EL (cell line): ENCODE measurements at places on chromosomes 13 and 19.

DNA sequence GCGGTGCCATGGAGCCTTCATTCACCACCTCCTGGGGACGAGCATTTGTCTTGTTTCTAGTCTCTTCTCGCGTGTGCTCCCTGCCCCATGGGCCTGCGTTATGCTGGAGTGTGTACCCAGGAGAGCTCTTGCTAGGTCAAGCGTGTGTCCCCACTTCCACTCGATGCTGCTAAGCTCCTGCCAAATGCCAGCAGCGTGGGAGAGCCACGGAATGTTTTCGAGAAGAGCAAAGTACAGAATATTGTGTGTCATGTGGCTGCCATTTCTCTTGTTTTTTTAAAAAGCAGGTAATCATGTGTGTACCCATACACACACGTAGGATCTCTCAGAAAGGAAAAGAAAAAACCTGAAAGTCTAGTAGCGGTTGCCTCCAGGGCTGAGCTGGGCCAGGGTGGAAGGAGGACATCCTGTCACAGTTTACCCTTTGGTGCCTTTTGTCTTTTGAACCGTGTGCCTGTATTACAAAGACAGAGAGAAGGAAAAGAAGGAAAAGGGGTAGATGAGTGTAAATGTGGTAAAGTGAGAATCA lies 28.6 kb downstream of the PAK4 start:
- no peak for DNase-seq

GRCh38 chr19:50341091-50341564 lies 12.0 kb upstream of the KCNC3 start:
- DNase-seq = no peak

DNA sequence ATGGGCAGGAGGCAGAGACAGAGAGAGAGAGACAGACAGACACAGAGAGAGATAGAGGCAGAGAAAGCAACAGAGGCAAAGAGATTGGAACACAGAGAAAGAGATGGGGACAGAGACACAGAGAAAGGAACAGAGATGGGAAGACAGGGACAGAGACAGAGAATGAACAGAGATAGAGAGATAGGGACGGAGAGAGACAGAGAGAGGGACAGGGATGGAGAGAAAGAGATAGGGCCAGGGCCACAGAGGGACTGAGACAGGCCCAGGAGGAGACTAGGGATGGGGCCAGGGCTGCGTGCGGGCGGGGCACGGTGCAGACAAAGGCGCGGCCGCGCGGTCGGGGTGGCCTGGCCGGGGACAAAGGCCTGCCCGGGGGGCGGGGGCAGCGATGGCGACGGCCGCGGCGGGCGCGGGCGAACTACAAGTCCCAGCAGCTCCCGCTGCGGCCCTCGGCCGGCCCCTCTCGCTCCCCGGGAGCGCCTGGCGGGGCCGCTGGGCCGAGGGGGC lies at the start of gene ZNF358:
Gene ZNF358 (plus strand): TSS at position 459 of the 507 bp plus-strand sequence. CDS start 3,140 bp downstream, outside the sequence.
- DNase-seq = peak; percentile 67

DNA sequence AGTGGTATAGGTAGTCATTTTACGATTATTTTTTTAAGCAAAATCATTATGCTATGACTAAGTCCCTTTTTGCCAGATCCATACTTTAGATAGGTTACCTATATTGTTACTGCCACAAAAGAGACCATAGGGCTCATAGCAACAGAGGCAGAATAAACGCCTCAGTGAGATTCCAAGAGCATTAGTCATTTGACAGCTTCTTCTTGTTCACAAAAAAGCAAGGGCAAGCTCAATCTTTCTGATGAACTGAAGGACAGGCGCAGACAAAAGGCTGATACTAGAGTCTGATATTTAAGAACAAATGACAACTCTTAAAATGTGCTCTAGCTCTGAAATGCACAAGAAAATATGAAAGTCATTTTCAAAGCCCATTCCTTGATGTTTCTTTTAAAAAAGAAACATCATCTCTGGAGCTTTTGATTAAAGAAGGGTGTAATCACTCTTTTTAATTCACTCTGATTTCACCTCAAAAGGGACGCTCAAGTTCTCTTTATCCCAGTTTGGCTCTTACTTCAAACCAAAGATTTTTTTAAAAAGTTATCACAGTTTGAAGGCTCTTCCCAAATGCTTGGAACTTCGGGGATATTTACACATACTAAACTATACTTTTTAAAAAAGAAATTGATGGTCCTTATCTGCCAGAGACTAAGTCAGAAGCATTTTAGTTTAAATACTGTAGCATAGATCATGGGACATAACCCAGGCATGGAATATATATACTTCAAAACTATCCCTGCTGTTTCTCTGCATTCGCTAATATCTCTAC lies 187.2 kb downstream of the EFNB2 start:
- peak; percentile 65 for DNase-seq

- DNase-seq = peak; percentile 29
Observed at GRCh38 chr13:59677966-59678814, 485.5 kb downstream of the DIAPH3 start.
